ENCODE measurements at places on chromosomes 12 and 14. TPM values are rescaled to one million over a fixed set of nuclear protein-coding genes. Genes with fewer than 3 reads are reported as not detected.

Gene CD27
- not detected for total RNA-seq

DNA sequence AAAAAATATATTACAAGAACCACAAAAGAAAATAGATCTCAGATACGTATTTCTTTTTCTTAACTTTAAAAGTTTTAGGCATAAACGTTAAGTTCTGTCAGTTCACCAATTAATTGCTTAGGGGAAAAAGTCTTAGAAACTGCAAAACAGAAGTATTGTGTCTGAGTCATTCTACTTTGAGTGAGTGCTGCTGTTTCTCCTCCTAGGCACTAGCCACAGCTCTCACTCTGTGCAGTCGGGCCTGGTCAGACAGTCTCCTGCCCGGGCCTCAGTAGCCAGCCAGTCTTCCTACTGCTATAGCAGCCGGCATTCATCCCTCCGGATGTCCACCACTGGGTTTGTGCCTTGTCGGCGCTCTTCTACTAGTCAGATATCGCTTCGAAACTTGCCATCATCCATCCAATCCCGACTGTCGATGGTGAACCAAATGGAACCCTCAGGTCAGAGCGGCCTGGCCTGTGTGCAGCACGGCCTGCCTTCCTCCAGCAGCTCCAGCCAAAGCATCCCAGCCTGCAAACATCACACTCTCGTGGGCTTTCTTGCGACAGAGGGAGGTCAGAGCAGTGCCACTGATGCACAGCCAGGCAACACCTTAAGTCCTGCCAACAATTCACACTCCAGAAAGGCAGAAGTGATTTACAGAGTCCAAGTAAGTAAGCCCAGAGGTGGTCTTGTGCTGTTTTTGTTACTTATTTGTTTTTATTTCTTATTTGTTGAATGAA is 201.3 kb downstream of the PCNX1 start:
- no peak for DNase-seq

Gene TAMALIN
- total RNA-seq: 7.0 TPM

GRCh38 chr14:88934351-88934806 is 109.9 kb downstream of the TTC8 start:
- no peak for DNase-seq

Gene MMP17
- 6.7 TPM for total RNA-seq

DNA sequence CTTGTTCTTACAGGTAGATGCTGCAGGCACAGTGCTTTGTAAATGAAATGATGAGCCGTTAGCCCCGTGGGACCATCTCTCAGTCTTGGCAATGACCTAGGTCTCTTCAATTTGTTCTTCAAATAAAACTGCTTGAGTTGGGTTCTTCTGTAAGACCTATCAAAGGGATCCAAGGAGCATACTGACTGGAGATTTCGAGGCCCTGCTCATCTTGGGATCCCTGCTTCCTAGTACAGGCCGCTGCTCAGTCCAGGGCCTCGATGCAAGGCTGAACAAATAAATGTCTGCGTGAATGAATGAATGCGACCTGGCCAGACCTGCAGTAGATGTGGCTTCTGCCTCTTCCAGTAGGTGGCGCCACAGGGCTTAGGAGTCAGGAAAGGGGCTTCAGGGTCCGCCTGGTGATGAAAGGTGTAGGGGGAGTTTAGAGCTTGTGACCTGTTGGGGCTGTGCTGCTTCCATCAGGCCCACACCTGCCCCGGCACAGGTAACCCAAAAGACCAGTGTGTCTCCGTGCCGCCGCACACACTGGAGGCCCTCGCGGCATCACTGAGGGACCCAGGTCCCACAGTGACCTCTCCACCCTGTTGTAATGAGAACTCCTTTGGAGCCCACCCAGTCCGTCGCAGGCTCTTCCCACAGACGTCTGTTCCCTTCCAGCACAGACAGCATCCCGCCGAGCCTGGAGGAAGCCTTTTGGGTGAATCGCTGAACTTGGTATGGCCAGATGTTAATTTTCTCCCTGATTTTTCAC is 4.4 kb downstream of the CACNA1C start:
- DNase-seq: peak; percentile 69

Measured in body of pancreas (tissue), 4 donors.